ENCODE measurements at places on chromosomes 16 and 17.

DNA sequence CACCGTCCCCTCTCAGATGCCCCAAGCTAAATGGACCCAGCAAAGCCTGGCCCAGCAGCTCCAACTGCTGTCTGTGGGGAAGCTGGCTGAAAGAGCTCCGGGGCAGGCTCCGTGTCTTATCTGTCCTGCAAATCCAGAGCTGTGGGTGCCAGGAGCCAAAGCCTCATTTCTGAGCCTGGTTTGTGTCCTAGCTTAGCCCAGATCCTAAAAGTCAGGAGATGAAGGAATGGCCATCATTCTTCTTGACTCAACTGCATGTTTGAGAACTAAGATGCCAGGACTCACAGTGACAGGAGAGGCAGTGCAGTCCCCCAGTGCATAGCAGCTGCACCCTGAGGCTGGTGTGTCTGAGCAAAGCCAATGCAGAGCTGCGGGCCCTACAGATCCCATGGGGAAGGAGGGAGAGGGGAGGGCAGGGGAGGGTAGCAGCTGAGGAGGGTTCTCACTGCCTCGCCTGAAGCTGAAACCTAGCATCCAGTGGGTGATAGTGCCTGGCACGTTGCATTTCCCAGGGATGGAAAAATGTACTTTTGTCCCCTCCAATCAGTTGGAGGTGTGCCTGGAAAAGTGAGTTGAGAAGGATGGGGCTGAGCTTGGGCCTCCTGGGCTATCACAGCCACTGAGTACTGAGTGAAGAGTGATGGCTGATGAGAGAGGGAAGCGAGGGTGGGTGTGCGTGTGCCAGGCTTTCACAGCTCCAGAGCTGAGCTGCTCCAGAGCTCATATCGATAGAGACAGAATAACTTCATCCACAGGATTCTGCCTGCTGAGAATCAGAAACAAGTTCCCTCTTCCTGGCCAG is 24.5 kb upstream of the CD300E start:
- DNase-seq = no peak

DNA sequence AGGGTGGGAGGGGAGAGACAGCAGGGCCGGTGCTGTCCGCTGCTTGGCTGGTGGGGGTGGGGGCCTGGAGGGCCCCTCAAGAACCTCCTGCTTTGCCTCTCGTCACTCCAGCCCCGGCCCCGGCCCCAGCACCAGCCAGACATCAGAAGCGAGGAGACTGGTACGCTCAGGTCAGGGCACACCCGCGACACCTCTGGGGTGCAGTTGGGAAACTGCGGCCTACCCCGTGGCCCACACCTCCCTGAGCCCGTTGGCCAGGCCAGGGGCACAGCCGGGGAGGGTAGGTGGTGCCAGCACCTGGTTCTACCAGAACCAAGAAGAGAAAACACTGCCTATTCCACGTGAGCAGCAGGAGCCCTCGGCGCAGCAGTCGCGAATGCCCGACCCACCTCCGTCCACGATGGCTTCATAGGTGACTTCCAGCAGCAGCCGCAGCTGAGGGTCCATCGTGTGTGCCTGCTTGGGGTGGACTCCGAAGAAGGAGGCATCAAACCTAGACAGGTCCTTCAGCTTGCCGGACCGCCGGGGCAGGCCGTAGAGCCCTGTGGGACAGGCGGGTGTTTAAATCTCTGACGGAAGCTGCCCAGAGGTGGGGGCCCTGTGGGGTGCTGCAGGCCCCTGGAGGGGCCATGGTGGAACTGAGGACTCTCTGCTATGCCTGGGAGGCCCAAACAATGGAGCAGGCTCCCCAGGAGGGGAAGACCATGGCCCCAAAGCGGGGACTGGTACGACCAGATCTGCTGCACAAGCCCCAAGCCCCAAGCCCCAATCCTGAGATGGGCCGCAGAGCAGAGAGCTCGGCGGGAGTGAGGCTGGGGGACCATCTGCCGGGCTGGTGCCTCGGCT is 2.9 kb downstream of the FASN start:
- no peak for DNase-seq

DNA sequence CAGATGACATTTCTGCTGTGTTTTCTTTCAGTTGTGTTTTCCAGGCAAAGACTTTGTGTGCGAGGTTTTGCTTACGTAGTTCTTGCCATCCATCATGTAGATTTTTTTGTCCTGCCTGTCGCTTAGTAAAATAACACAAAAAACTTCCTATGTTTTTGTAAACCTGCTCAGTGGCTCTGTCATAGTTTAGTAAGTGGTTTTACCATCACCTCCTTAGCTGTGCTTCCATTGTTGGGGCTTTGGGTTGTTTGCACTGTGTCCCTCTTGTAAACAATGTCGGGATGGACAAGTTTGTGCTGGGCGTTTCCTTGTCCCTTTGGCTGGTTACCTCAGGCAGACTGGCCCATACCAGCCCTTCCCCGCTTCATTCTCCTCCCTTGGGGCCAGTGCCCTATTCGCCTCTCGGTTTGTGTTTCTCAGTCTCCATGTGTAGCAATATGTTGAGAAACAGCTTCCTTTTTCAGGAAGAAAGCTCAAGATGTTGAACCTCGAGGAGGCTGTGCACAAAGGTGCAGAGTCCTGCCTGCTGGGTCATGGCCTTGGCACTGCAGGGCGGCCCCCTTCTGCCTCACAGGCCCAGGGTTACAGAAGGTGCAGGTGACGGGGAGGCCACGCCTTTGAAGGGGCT is 74.6 kb downstream of the KSR1 start:
- DNase-seq = peak; percentile 74

GRCh38 chr17:9855036-9855435 is 29.3 kb downstream of the GLP2R start:
- DNase-seq = no peak

GRCh38 chr16:29779474-29779873 is 1.4 kb downstream of the ZG16 start:
- DNase-seq = no peak

- no peak for DNase-seq
Observed at GRCh38 chr17:57638284-57638683, 106.8 kb downstream of the CCDC182 start.

DNA sequence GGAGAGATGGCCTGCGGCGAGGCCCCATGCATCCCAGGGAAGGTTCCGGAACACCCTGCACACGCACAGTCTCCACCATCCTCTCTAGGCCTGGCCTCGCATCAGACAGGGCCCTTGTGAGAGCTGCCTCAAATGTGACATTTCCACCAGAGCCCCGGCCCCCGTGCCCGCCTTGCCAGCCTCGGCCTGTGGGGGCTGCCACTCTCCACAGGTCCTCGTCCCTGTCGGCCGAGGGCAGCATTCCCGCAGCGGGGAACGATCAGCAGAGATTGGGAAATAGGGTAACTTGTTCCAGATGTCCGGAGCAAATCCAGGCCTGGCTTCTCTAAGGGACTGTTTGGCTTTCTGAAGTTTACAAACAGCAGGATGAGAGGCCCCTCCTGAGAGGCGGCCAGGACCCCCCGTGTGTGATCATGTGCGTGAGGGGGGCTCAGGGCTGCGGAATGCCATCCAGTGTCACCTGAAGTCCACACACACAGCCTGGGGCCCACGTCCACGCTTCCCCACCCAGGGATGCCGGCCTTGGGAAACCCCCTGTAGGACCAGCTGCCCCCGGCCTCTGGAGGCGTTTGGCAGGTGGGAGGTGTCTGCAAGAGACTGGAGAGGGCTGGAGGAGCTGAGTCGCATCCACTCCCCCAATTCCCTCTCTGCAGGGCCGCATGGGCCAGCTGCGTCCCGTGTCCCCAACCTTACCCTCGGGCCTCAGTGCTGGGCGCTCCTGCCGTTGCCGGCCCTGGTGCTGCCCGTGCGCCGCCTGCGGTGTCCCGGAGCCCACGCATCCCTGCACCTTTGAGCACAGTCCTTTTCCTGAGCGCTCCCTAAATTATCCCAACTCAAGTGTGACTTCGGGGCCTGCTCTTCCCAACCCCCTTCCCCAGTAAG is 70.4 kb downstream of the ZDHHC7 start:
- no peak for DNase-seq

DNA sequence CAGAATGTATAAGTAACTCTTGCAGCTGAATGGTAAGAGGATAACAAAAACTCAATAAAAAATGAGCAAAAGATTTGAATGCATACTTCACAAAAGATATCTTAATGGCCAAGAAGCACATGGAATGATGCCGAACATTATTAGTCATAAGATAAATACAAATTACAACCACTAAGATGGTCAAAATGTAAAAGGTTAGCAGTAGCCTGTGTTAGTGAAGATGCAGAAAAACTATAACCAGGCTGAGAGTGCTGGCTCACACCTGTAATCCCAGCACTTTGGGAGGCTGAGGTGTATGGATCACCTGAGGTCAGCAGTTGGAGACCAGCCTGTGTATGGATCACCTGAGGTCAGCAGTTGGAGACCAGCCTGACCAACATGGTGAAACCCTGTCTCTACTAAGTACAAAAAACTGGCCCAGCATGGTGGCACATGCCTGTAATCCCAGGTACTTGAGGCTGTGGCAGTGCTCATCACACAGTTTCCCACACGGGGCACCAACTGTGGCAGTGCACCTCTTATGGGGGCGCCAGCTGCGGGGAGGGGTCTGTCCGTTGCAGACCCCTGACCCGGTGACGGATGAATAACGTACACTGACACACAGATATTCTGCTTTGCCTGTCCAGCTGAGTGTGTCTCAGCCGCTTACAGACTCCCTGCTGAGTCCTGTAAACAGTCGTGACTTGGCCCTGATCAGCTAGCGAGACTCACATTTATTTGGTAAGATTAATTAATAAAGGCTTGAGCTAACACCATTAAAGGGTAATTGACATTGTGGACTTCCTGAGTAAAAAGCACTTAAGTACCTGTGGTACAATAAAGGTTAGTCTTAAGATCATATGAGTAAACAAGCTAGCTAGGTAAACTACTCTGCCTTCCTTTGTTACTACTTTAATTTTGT is 45.7 kb upstream of the FAM20A start:
- no peak for DNase-seq

GRCh38 chr17:57811638-57812280 is 38.1 kb downstream of the MRPS23 start:
- no peak for DNase-seq

DNA sequence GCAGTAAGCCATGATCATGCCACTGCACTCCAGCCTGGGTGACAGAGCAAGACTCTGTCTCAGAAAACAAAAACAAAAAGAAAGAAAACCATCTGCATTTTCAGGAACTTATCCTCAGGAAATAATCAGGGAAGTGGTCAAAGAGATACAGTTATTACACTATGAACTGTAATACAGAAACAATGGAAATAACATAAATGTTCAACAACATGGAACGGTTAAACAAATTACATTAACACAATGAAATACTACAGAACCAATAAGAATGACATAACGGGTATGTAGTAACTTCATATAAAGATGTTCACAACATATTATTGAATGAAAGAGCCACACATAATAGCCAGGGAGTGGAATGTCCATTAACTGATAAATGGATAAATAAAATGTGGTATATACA is 6.7 kb downstream of the BBS2 start:
- no peak for DNase-seq

DNA sequence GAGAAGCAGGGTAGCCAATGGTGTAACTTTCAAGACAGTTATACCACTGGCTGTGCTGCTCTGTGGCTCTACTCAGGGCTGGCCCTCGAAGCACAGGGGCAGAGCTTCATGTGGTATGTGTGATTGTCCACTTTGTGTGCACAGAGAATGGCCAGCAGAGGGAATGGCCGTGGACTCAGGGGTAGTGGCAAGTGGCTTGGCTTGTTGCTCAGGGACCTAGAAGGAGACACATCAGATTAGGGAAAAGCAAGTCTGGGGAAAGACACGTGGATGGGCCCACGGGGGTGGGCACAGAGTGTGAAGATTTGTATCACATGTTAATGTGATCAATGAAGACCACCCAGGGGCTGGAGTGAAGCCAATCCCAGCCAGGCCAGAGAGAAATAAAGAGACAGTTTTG is 20.0 kb upstream of the XYLT2 start:
- DNase-seq = no peak

DNA sequence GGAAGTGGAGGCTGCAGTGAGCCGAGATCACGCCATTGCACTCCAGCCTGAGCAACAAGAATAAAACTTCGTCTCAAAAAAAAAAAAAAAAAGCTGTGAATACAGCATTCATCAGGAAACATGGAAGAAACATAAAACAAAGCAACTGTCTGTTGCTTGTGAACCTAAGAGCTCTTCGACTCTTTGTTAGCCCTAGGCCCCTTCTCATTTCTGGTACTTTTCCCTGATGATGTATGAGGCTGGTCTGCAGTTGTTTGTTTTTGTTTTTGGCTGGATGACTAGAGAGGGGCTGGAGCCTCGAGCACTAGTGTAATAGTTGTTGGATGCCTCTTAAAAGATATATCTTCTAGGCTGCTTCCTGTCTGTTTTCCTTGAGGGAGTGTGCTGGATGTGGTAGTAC is 113.5 kb downstream of the MAP2K6 start:
- no peak for DNase-seq

GRCh38 chr16:70160821-70161220 is 12.8 kb upstream of the CLEC18C start:
- no peak for DNase-seq

GRCh38 chr16:79297296-79297695 is 303.2 kb downstream of the MAF start:
- DNase-seq = no peak

- no peak for DNase-seq
Observed at GRCh38 chr16:82082543-82083244, 47.6 kb downstream of the HSD17B2 start.

- DNase-seq = no peak
Observed at GRCh38 chr17:37744961-37745800, at the start of gene HNF1B. HNF1B (minus strand) TSS chr17:37745059; CDS start chr17:37744884, 175 bp downstream.

GRCh38 chr17:17811381-17812210 is 25.2 kb downstream of the SREBF1 start:
- no peak for DNase-seq

DNA sequence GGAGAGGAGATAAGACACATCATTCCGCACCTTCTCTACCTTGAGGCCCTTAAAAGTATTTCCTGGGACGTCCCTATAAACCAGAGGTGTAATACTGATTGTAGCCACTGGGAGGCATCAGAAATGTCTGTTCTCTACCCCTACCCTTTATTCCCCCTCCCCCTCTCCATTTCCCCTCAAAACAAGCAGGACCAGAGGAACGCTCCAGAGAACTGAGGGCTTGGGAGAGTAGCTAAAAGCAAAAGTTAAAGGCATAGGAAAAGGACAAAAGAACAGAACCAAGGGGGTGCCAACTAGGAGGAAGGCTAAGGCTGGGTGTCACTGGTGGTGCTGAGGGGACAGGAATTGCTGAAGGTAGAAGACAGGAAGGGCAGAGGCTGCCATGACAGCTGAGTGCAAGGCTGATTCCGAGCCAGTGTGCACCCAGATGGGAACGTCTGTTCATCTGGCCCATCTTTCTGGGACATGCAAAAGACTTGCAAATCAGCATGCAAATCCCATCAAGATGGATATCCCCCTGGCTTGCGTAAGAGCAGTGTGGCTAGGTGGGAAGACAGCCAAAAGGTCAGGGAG is 6.7 kb downstream of the CAMTA2 start:
- DNase-seq = no peak

DNA sequence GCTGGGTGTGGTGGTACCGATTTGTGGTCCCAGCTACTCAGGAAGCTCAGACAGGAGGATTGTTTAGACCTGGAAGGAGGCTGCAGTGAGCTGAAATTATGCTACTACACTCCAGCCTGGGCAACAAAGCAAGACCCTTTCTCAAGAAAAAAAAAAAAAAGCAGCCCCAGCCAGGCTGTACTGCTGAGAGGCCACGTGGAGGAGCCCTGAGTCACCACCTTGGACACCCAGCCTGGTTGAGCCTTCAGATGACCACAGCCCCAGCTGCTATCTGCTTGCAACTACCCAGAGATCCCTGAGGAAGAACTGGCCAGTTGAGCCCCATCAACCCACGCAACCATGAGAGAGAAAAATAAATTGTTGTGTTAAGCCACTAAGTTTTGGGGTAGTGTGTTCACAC is 23.6 kb upstream of the GPRC5C start:
- no peak for DNase-seq

- no peak for DNase-seq
Observed at GRCh38 chr17:33169580-33170285, 123.4 kb downstream of the ASIC2 start.

- no peak for DNase-seq
Observed at GRCh38 chr17:20852239-20852989, 190.4 kb downstream of the USP22 start.

Data from SIG-M5 (cell line).